Vagina (tissue), 2 donors: ENCODE measurements at places on chromosomes 1 and 21.

GRCh38 chr1:89044970-89045721 is 19.9 kb downstream of the GBP1 start:
- DNase-seq: no peak

DNA sequence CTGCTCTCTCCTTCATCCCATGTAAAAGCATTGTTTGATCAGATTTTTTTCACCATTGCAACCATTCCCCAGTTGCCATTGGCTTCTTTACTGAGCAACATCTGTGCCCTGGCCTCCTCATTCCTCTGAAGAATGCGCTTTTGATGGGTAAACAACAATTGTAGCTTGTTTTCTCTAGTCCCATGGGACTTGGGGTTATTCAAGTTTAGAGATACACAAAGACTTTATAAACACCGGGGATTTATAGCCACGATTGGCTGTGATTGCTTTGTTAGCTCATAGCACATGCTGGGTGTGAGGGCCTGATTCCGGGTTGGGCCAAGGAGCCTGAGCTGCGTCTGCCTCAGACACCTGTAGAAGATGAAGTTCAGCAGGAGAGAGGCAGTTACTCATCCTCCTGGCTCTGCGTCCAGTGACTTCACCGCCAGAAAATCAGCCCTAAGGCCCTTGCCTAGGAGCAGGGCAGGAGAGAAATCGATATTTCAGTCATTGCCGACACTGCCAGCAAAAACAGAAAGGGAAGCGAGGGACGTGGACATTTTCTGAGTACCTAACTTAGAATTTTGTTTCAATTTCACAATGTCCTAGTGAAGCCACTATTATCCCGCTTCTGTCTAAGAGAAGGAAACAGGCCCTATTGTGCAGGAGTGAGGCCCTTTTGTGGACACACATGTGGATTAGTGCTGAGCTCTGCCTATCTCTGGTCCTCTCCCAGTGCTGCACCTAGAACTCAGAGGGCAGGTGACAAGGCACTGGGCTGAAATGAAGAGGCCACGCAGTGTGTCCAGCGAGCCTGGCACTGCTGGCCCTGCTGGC is 159.8 kb upstream of the USP24 start:
- no peak for DNase-seq

DNA sequence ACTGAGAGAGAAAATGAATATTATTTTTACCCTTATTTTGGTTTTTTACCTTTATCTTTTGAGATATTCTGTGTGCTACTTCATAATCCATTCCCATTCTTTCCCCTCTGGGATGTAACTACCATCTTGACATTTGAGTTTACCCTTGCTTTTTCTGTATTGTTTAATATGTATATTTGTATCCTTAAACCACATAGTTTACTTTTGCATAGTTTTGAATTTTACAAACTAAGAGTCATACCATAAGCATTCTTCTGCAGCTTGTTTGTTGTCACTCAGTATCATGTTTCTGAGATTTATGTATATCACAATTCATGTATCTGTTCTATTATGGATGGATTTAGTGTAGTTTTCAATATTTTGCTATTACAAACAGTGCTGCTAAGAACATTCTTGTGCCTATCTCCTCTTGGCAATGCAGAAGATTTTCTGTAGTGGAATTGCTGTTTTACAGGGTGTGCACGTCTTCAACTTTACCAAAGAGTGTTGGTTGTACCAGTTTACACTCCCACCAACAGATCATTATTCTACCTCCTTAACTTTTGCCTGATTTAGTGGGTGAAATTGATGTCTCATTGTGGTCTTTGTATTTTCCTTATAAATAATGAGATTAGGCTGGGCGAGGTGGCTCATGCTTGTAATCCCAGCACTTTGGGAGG is 12.2 kb upstream of the AGO1 start:
- DNase-seq: no peak

GRCh38 chr1:33943978-33944377 is 80.1 kb downstream of the HMGB4 start:
- no peak for DNase-seq

DNA sequence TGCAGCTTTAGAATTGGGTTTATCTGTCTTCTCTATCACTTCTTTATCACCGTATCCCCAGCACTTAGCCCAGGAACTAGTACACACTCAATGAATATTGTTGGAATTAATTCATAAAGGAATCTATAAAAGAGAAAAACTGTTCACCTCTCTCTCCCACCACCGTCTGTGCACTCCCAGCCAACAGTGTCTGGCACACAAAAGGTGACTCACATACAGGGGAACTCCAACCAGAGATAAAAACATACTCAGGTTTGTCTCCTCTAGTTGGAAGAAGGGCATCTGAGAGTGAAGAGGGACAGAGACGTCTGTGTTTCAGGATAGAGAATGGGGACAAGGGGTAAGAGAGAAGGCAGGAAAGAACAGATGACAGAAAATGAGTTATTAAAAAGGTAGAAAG is 10.0 kb downstream of the ITLN1 start:
- no peak for DNase-seq

DNA sequence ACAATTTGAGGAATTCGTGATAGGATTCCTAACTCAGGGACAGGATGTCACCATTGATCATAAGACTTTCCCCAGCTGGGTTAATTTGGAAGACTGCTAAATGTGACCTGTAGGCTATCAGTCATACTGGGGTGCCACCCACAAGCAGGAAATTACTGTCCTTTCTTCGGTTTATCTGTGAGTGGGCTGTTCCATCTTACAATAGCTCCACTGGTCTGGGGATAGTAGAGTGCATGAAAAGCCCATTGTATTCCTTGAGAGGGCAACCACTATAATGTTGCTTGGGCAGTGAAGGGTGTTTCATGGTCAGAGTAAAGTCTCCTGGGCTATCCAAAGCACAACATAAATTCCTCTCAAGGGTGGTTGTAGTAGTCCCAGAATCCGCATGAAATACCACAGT is 1523.0 kb upstream of the B3GALT2 start:
- no peak for DNase-seq

- DNase-seq: no peak
Measured at GRCh38 chr1:100567062-100567461, 29.1 kb downstream of the GPR88 start.

DNA sequence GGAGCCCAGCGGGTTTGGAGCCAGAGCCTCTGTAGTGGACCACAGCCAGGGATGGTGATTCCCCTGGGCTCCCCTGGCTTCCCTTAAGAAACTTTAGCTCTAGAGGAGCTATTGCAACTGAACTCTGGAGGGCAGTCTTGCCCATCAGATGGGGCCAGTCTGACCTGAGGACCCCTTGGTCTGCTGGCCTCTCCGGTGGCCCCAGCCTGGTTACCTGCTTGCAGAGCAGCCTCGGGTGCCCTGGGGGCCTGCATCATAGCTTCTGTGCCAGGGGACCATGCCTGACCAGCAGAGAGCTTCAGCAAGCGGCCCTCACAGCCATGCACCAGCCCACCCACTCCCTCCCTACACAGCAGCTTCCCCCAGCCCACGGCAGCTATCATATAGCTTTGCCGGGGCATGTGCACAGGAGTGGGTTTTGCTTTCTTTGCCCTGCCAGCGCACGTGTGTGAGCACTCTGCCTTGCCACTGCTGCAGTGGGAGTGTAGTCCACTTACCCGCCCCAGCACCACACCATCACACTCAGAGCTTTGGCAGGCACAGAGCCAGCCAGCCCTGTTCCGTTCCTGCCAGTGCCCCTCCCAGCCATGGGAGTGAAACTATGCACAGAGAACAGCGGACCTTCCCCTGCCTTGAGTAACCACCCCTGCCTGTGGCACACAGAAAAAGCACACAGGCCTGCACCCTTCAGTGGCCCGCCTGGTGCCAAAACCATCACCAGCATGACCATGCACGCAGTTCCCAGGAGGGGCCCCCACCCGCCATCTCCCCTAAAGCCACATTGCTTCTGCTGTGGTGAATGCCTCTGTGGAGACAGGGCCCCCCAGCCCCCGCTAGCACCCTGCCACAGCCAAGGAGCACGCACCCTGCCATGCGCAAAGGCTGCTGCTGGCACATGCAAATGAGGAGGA is 442.9 kb upstream of the NEGR1 start:
- no peak for DNase-seq

DNA sequence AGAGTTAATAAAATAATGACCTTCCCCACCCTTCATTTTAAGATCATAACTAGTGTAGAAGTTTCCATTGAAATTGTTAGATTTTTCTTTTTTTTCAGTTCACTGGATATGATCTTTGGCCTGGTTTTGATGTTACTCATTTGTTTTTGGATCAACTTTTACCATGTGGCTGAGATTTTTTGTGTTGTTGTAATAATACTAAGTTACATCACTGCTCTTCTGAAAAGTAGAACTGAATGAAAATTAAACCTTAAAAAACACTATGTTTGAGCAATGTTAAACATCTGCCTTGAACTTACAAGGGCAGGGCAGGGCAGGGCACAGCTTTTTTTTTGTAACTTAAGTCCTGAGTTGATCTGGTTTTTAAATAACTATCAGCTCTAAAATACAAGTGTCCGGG is 204.8 kb upstream of the ADAMTS5 start:
- DNase-seq: no peak

DNA sequence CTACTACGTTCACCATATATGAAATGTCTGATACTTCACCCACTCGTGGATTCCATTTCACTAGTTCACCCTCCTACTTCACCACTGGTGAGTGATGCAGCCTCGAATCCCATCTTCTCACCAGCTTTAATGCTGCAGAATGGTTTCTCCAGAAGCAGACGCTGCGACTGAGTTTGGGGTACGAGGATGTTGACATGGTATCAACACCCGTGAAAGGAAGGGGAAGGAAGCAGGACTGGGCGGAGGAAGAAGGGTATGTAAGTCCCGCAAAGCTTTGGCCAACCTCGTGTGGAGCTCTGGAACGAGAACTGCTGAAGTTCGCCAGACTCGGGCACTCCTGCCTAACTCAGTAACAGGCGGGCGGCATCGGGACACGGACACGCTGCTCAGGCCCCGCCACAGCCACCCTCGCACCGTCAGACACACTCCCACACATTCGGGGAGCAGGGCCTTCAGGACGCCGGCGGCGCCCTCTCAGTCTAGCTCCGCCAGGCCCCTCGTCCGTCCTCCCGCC is 833 bp upstream of the DIP2A start:
- DNase-seq: no peak

- no peak for DNase-seq
Measured at GRCh38 chr1:93490357-93490756, 42.4 kb downstream of the FNBP1L start.

- no peak for DNase-seq
Measured at GRCh38 chr1:9449976-9450696, 89.1 kb upstream of the SLC25A33 start.

DNA sequence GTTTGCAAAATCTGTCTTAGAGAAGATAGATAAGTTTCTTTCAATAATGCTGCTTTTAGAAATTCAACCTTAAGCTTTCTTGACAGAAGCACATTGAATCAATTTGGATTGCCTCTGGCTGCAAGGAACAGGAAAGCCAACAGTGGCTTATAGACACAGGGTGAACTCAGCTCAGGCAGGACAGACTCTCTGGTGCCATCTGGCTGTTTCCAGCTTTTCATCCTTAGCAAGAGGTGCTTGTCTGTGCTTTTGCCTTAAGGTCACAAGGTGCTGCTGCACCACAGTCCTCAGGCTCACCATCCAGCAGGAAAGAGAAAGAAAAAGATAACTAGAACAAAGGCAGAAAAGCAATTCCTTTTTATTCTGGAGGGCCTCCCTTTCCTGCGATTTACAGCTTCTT is 93.7 kb upstream of the ETS2 start:
- DNase-seq: no peak

DNA sequence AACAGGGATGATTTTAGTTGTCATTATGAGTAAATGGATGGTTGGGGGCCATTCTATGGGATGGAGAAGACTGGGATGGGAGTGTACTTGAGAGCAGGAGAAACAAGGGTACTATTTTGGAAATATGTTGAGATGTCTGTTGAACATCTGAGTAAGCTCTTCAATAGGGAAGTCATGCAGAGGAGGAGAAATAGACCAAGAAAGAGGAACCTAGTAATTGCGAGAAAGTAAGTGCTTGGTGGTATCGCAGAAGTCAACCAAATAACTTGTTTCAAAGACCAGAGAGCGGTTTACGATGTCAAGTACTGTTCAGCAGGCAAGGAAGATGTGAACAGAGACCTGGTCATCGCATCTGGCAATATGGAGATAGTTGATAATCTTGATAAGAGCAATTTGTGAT is 22.4 kb upstream of the CHRM3 start:
- DNase-seq: no peak

GRCh38 chr1:81071969-81072753 is 728.6 kb upstream of the ADGRL2 start:
- no peak for DNase-seq

DNA sequence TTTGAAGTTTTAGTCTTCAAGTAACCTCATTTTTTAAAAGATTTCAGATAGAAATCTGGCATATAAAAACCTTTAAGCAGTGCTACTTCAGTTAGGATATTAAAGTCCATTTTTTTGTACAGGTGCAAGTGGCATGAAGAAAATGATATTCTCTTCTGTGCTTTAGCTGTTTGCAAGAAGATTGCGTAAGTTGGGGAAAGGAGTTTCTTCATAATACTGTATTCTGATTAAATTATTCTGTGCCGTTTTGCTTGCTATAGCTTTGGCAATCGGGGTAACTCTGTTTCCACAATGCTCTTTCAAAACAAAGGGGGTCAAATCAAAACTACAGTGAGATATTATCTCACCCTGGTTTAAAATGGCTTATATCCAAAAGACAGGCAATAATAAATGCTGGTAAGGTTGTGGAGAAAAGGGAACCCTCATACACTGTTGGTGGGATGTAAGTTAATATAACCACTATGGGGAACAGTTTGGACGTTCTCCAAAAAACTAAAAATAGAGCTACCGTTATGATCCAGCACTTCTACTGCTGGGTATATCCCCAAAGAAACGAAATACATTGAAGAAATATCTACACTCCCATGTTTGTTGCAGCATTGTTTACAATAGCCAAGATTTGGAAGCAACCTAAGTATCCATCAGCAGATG is 27.1 kb downstream of the MAEL start:
- no peak for DNase-seq
